Upper lobe of right lung (tissue), 1 donor: ENCODE measurements at places on chromosomes 5 and 9. TPM values are rescaled to one million over a fixed set of nuclear protein-coding genes. Genes with fewer than 3 reads are reported as not detected.

ALDH1B1 gene
- 13.7 TPM for total RNA-seq

SLC6A19 gene
- total RNA-seq, result not detected

ACSL6 gene
- 0.98 TPM for total RNA-seq

OLFM1 gene
- 26.0 TPM for total RNA-seq

SGCD gene
- total RNA-seq, result 7.5 TPM

NUTM2G gene
- not detected for total RNA-seq

RNF183 gene
- total RNA-seq, result not detected

IFNA21 gene
- not detected for total RNA-seq

IL13 gene
- not detected for total RNA-seq

KCNIP1 gene
- 2.7 TPM for total RNA-seq

- no peak for DNase-seq
- H3K27me3 ChIP-seq, result no peaks in the 10 kb centered on the region
- H3K4me1 ChIP-seq, result no peaks in the 10 kb centered on the region
- H3K4me3 ChIP-seq, result no peak overlapping the region
- H3K36me3 ChIP-seq, result no peaks in the 10 kb centered on the region
These were observed 503.0 kb downstream of the SPATA31D1 start for GRCh38 chr9:82491604-82492003.

- no peaks in the 10 kb centered on the region for H3K4me1 ChIP-seq
- no peak overlapping the region for H3K27ac ChIP-seq
- H3K27me3 ChIP-seq, result no peaks in the 10 kb centered on the region
- H3K36me3 ChIP-seq, result no peaks in the 10 kb centered on the region
- no peak overlapping the region for H3K4me3 ChIP-seq
These were observed 36.2 kb downstream of the PLAC8L1 start for GRCh38 chr5:146068977-146069779.

DNA sequence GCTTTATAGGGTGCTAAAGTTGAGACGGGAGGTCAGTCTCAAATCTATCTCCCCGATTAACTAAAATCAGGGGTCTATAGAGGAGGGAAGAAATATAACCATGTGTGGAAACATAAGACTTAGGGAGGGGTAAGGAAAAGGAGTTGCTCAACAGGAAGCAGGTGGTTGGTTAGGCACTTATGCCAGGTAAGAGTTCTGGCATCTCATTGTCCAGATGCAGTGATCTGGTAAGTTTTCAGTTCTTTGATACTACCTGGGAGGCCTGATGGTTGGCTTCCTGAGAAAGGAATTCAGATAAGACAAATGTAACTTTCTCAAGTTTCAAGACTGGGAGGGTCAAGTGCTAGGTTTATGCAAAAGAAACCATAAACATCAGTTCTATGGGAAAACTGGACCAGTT is 47.7 kb downstream of the CERT1 start:
- no peak for DNase-seq
- H3K27me3 ChIP-seq, result no peaks in the 10 kb centered on the region
- H3K4me3 ChIP-seq, result no peak overlapping the region
- no peaks in the 10 kb centered on the region for H3K36me3 ChIP-seq

GRCh38 chr5:95884511-95884910 is 62.0 kb upstream of the GLRX start:
- no peak overlapping the region for H3K4me3 ChIP-seq
- H3K27me3 ChIP-seq, result no peaks in the 10 kb centered on the region
- no peak for DNase-seq
- H3K36me3 ChIP-seq, result peaks cover 17% of the 10 kb centered on the region
- H3K27ac ChIP-seq, result no peak overlapping the region

DNA sequence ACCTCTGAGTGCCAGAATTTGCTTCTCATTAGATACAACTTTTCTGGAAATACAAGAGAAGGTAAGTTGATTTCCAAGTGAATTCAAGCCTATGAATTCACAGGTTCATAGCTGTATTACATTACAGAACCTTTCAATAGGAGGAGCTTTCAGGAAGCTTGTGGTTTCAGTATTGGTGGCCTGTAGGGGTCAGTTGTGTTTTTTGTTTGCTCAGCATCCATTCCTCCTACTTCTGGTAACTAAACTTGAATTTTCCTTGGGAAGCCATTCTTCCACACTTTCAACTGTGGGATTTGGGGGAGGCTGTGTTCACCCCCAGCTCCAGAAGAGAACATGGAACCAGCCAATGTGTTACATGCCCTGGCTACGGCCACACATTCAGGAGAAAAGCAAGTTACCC is 5.6 kb upstream of the CYSTM1 start:
- no peaks in the 10 kb centered on the region for H3K36me3 ChIP-seq
- no peak overlapping the region for H3K27ac ChIP-seq
- peaks cover 9% of the 10 kb centered on the region for H3K4me1 ChIP-seq

- no peak for DNase-seq
- H3K27ac ChIP-seq, result no peak overlapping the region
- H3K36me3 ChIP-seq, result peaks cover 38% of the 10 kb centered on the region
- no peak overlapping the region for H3K4me3 ChIP-seq
These were observed 58.2 kb downstream of the IPPK start for GRCh38 chr9:92611621-92612285.

DNA sequence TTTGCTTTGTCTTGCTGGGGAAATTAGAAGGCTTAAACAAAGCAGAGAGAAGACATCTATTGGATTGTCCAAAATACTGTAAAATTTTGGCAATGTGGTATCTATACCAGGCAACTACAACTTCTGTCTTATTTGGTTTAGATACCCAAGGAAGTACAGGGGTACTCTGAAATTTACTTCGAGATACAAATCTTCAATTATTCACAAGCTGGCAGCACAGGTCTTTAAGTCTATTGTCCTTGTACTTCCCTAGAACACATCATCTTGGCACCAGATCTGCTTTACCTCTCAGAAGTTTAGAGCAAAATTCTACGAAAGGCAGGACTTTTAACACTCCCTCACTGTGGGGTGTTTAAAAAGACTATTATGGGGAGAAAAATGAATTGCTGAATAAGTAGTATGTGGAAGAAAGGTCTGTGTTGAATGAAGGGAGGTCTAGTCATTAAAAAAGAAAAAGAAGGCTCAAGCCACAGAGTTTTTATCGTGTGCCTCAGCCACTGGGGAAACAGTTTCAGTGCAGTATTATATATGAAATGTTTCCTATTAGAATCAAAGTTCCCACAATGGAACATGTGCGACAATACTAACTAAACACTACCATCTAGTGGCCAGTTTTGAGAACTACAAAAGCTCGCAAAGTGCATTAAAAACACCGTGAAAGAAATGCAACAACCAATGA is 93.7 kb downstream of the PDE4D start:
- H3K27me3 ChIP-seq, result no peaks in the 10 kb centered on the region
- no peak overlapping the region for H3K4me3 ChIP-seq
- peaks cover 17% of the 10 kb centered on the region for H3K4me1 ChIP-seq
- no peaks in the 10 kb centered on the region for H3K36me3 ChIP-seq

DNA sequence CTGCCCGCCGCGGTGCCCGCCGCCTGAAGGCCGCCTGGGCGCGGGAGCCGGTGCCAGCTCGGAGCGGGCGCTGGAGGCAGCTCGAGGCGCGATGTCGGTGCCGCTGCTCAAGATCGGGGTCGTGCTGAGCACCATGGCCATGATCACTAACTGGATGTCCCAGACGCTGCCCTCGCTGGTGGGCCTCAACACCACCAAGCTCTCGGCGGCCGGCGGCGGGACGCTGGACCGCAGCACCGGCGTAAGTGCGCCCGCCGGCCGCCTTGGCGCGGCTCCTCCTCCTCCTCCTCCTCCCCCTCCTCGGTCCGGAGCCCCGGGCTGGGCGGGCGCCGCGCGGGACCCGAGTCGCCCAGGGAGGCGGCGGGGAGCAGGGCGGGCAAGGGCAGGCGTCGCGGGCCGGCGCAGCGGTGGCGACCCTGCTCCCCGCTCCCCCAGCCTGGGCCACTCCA is 455 bp downstream of the OLFM1 start:
- no peak overlapping the region for H3K27ac ChIP-seq
- H3K4me3 ChIP-seq, result peak overlapping the region; percentile 48
- H3K4me1 ChIP-seq, result peaks cover 23% of the 10 kb centered on the region
- H3K27me3 ChIP-seq, result peaks cover 26% of the 10 kb centered on the region

GRCh38 chr9:7001571-7001970 is 243.8 kb downstream of the KDM4C start:
- H3K36me3 ChIP-seq, result peaks cover 7% of the 10 kb centered on the region
- no peak for DNase-seq
- no peak overlapping the region for H3K27ac ChIP-seq
- H3K4me3 ChIP-seq, result no peak overlapping the region
- no peaks in the 10 kb centered on the region for H3K4me1 ChIP-seq

DNA sequence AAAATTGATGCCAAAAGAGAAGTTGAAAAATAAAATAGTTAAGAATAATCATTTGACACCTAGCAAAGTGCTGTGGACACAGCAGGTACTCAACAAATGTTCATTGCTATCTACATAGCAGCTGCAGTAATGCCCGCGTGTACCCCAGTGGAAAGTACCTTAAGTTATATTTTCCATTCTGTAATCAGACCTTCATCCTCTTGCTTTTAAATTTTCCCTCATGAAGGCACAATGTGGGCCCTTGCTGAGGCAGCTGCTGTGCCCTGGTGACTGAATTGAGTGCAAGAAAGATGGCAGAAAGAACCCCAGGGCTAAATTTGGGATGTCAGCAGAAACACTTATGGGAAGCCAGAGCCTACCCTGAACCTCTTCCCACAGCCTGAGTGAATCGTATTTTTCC is 65.9 kb downstream of the CYFIP2 start:
- H3K4me3 ChIP-seq, result no peak overlapping the region

DNA sequence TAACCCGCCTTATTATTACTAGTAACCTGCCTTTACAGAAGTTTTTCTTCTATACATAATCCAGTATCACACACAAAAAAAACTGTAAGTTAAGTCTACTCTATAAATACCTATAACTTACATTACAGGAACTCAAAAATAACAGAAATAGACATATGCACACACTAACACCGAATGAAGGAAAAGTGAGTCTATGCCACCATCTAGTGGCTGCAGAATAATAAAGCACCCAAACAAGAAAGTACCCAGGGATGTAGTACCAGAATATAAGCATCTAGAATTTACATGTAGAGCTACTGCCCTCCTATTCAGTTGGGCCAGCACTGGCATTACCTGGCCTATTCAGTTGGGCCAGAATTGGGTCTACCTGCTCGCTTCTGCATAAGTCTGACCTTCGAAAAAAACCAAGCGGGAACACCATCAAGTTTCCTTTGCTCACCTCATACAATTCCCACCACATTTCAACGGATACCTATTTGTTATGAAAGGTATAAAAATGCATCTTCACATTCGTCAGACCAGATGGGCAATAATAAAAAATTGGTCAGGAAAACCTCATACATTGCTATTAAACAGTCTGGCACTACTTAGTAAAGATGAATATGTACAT is 4.0 kb upstream of the NIPSNAP3A start:
- no peaks in the 10 kb centered on the region for H3K27me3 ChIP-seq
- H3K27ac ChIP-seq, result no peak overlapping the region
- H3K4me1 ChIP-seq, result no peaks in the 10 kb centered on the region
- DNase-seq, result no peak
- H3K4me3 ChIP-seq, result no peak overlapping the region
- H3K36me3 ChIP-seq, result no peaks in the 10 kb centered on the region

DNA sequence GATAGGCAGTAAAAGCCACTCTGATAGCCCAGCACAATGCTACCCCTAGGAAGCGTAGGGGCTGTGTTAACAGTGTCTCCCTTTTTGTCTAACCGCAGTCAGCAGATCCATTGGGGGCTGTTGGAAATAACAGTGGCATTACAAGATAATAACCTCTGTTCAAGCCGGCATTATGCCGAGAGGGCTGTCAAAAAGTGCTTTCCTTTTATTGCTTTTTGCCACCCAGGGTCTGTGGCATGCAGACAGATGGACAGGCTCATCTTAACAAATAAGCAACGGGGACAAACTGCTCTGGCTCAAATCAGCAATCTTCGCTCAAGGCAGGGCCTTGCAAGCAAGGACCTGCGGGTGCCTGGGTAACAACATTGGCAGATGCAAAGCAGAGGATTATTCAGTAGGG is 123.3 kb downstream of the TLR4 start:
- DNase-seq, result no peak
- no peaks in the 10 kb centered on the region for H3K4me1 ChIP-seq
- H3K27me3 ChIP-seq, result no peaks in the 10 kb centered on the region
- H3K27ac ChIP-seq, result no peak overlapping the region
- H3K4me3 ChIP-seq, result no peak overlapping the region

GRCh38 chr9:14846871-14847311 is 63.3 kb downstream of the FREM1 start:
- no peaks in the 10 kb centered on the region for H3K27me3 ChIP-seq
- peak; percentile 78 for DNase-seq
- H3K27ac ChIP-seq, result no peak overlapping the region
- no peak overlapping the region for H3K4me3 ChIP-seq
- no peaks in the 10 kb centered on the region for H3K4me1 ChIP-seq

DNA sequence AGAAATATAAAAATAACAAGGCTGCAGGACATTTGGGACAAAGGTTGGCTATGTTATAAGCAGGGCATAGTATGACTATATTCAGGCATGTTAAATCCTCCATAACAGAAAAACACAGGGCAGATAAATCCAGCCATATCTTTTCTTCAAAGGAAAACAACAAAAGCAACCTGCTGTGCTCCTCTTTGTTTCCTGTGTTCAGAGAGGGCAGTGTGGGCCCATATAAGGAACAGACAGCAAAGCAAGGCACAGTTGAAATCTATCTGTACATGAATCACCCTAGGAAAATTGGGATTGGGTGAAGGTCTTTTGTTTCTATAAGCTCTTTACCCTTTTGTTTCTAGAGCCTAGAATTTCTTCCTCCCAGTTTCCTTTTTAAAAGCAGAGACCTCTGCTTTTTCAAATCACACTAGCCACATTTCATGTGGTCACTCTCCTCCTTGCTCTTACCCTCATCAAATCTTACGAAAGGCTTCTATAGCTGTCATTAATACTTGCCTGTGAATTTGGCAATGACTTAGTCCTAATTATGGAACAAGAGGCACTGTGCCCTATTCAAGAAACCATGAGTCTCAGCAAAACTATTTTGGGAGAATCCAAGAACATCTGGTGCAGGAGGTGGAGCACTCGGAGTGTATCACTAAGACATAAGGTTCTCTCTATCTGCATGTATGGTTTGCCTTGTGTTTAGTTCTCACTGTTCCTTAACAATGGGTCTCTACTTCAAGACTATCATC is 1.8 kb downstream of the GZMA start:
- no peaks in the 10 kb centered on the region for H3K36me3 ChIP-seq
- H3K4me3 ChIP-seq, result peak overlapping the region; percentile 19
- H3K27me3 ChIP-seq, result no peaks in the 10 kb centered on the region
- no peak for DNase-seq
- H3K27ac ChIP-seq, result no peak overlapping the region

- peak overlapping the region; percentile 48 for H3K27ac ChIP-seq
- H3K27me3 ChIP-seq, result no peaks in the 10 kb centered on the region
- DNase-seq, result no peak
- peaks cover 54% of the 10 kb centered on the region for H3K4me1 ChIP-seq
- H3K4me3 ChIP-seq, result no peak overlapping the region
- H3K36me3 ChIP-seq, result no peaks in the 10 kb centered on the region
These were observed 83.4 kb downstream of the ADRB2 start for GRCh38 chr5:148909766-148910165.

- H3K4me1 ChIP-seq, result no peaks in the 10 kb centered on the region
- H3K27ac ChIP-seq, result no peak overlapping the region
- peak overlapping the region; percentile 43 for H3K4me3 ChIP-seq
- H3K36me3 ChIP-seq, result no peaks in the 10 kb centered on the region
These were observed 4.0 kb upstream of the PCDHGA1 start for GRCh38 chr5:141326088-141326854.
